Upper lobe of left lung (tissue), 6 donors: ENCODE measurements at places on chromosomes 3 and 15.

DNA sequence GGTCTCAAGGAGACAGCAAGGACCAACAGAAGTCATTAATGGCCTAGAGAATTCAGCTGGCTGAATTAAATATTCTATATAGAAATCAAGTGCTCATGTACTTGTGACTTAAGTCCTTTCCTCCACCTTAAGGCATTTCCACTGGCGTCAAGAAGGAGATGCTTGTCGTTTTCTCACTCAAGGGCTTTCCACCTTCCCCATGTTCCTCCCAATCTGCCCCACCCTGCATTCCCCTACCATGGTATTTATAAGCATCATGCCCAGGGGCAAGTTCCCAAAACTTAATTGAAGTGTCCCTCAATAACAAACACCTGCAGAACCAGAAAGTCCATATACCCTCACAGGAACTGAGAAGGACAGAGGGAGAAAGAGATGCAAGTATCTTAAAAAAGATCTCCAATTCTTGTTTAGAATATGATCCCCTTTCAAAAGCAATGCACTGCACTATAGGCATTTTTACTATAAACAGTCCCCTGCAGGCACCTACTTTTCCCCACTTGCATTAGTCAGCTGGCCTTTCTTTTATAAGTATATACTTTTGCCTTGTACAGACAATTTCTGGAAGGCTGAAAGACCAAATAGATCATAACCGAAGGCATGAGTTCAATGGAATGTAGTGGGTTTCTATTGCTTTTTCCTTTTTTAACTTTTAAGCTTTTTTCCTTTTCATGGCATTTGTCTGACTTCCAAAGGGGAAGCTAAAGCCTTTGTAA lies 29.6 kb downstream of the TMEM39A start:
- no peak for DNase-seq

DNA sequence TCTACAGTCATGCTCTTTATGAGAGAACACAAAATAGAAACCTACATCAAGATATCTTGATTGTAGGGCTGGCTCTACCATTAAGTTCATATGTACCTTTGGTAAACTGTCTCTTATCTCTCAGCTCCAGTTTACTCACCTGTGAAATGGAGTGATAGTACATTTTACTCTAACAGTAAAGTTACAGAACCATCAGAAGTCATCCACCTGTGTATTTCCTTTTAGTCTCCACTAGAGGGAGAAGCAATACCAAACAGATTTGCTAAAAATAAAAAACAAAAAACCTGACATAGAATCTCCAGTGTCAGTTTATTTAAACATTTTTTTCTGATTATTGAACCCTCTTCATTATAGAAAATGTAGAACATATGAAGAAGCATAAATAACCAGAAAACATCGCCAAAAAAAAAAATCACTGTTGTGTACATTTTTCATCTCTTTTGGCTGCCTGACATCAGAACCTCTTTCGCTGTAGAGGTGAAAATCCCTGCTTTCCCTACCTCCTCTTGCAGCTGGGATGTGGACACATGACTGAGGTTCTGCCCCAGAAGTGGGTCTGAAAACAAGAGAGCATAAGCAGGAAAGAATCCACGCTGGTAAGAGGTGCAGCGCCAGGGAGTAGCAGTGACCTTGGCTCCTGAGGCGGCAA lies 48.7 kb upstream of the WDR72 start:
- DNase-seq = no peak

GRCh38 chr15:76398317-76399104 lies 61.9 kb downstream of the ISL2 start:
- peak; percentile 36 for DNase-seq

- no peak for DNase-seq
Observed at GRCh38 chr15:82788496-82788895, 17.4 kb downstream of the FSD2 start.

DNA sequence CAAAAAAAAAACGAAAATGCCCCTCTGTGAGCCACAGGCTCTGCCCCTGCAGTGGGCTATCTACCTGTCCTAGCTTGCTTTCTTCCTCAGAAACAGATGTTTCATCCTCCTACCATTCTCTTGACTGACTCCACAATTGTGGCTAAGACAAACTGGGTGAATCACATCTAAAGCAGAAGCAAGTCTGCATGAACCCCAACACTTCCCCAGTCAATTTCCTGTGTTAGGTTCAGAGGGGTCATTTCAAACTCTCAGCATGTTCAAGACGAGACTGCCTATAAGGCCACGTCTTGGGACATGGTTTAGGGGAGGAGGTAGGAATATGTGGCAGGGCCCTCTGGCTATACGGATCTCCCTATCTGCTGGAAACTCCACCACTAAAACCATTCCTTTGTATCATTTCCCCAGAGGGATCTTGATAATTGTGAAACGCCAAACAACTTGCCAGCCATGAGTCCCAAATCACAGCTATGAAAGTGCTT lies 28.6 kb upstream of the ANKDD1A start:
- peak; percentile 42 for DNase-seq

GRCh38 chr3:150268426-150269391 lies 139.4 kb upstream of the TSC22D2 start:
- no peak for DNase-seq

- no peak for DNase-seq
Observed at GRCh38 chr15:87537295-87537694, 719.2 kb downstream of the NTRK3 start.

DNA sequence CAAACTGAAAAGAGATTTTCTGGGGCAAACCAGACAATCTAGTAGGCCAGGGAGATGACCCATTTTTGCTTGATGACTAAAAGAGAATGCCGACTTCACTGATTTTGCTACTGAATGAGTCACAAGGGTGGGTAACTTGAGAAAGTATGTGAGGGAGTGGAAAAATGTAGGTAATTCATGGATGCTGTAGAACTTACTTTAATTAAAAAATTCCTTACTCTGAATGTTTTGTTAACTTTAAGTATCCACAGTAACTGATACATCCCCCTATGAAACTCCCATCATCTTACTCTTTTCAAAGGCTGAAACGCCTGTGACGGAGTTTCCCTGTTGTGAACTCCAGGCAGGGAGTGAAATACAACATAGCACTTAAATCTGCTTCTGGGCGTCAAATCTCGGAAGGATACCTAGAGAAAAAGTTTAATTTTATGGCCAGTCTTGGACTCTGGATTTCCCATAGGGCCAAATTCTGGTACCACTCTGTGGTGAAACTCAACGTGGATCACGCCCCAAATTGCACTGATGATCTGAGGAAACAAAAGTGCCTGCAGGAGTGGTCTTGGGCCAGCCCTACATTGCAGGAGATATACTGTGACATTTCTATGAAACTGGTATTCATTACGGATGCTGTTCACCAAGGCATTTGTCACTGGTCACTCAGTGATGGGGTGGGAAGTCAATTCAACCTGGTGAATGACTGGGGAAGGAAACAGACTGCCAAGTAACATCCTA lies 24.0 kb downstream of the GOLIM4 start:
- DNase-seq = no peak

DNA sequence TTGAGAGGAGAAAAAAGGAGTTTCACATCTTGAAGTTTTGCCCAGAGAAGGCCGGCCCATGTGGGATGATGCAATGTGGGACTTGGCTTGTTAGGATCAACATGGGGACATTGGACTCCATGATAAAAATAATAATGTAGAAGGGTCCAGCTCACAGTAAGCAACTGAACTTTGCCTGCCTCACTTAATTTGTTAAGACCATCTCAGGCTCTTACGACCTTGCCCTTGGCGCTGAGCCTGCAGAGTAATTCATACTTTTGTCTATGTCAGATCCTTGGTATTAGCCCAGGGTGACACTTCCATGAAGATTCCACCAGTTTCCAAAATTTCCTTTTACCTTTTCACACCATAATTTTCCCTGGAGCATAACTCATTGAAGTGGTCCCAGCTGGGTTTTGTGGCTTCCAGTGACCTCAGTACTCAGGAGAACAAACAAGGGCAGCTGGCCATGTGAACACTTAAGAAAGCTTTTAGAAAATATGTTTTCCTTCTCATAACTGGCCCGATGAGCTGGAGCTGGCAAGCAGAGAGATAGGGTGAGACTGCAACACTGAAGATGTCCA lies 315.4 kb upstream of the RASGRP1 start:
- no peak for DNase-seq

- no peak for DNase-seq
Observed at GRCh38 chr3:167886690-167887089, 151.2 kb downstream of the SERPINI1 start.

GRCh38 chr3:69535613-69536012 lies 149.7 kb upstream of the FRMD4B start:
- DNase-seq = no peak

DNA sequence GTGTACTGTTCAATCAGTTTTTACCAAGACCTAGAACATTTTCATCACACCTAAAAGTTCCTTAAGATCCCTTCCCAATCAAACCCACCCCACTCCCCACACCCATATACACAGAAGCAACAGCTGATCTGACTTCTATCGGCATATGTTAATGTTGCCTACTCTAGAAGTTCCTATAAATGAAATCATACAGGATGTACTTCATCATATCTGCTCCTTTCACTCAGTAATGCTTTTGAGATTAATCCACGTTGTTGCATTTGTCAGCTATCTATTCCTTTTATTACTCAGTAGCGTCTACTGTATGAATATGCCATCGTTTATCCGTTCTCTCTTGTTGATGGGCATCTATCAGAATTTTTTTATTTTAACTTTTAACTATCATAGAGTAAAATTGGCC lies 14.3 kb upstream of the FILIP1L start:
- DNase-seq = no peak

- DNase-seq = no peak
Observed at GRCh38 chr3:35529337-35529736, 110.0 kb upstream of the ARPP21 start.

- DNase-seq = no peak
Observed at GRCh38 chr3:29406291-29406832, 125.5 kb downstream of the RBMS3 start.

- DNase-seq = no peak
Observed at GRCh38 chr3:142963516-142964448, at the start of gene PAQR9. Gene PAQR9 (minus strand): TSS chr3:142963674. CDS start chr3:142963336, 338 bp downstream.

DNA sequence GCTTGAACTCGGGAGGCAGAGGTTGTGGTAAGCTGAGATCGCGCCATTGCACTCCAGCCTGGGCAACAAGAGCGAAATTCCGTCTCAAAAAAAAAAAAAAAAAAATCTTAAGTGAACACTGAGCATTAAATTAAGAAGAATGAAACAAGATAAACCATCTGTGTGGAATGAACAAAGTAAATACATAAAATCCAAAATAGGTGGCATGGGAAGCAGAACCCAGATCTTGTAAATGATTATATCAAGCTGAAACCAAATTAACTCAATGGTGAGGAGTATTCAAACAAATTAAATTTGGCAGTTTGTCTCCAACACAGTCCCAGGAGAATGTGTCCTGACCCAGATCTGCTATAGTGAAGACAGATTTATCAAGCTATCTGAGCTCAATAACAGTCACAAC lies 32.1 kb downstream of the STAG1 start:
- no peak for DNase-seq
